PC-9 (cell line): ENCODE measurements at places on chromosomes 12 and 14. TPM values are rescaled to one million over a fixed set of nuclear protein-coding genes. Genes with fewer than 3 reads are reported as not detected.

Gene EPYC
- not detected in 2 replicates for total RNA-seq

Gene ESR2
- total RNA-seq, result 0.20 TPM in 1 of 2 replicates, not detected in the other

Gene TC2N
- total RNA-seq, result 5.1 and 7.7 TPM in 2 replicates

Gene GALNT16
- 16.3 and 22.8 TPM in 2 replicates for total RNA-seq

Gene MANSC1
- total RNA-seq, result 25.5 and 32.0 TPM in 2 replicates

Gene KLRC2
- not detected in 2 replicates for total RNA-seq

Gene CCDC38
- total RNA-seq, result 0.25 and 0.35 TPM in 2 replicates

Gene IL26
- total RNA-seq, result not detected in 2 replicates

Gene LRRC43
- 0.39 and 0.83 TPM in 2 replicates for total RNA-seq

Gene KRT82
- total RNA-seq, result not detected in 2 replicates

Gene FKBP3
- 39.4 and 53.5 TPM in 2 replicates for total RNA-seq

Gene TAS2R9
- total RNA-seq, result not detected in 2 replicates

DNA sequence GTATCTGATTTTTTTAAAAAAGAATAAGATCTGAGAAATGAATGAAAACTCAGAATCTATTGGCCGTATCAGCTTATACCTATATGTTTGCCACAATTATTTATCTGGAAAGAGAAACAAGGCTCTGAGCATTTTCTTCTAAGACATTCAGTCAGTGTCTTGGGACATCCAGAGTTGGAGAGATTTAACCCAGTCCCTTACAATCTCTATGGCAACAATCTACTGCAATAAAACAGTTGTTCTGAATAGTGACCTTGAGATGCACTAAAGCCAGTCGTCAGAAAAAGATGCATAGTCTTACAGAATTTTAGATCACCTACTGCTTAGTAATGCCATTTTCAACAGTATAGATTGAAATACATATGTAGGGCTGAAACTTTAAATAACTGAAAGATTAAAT is 52.0 kb upstream of the SOCS2 start:
- H3K27ac ChIP-seq, result no peak overlapping the region
- no peak for DNase-seq

DNA sequence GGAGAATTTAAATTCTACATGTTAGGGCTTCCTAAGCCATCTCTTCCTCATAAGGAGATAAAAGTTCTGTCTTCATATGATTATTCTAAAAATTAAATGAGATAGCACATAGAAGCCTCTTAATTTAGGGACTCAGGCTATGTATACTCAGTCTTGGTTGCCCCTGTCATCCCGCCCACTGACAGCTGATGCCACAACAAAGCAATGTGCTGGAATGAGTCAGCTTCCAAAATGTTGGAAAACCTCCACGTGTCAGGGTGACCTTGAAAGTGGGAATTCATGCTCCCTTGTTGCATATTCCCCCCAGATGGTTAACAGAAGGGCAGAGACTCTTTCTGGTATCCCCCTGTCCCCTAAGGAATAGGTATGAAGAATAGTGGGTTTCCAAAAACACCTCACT is 238.0 kb upstream of the DDHD1 start:
- H3K4me1 ChIP-seq, result no peaks in the 10 kb centered on the region
- H3K4me3 ChIP-seq, result no peak overlapping the region
- no peak overlapping the region for H3K27ac ChIP-seq

GRCh38 chr12:96719660-96720362 is 187.2 kb upstream of the NEDD1 start:
- no peak overlapping the region for H3K27ac ChIP-seq
- H3K36me3 ChIP-seq, result no peaks in the 10 kb centered on the region
- no peak for DNase-seq
- no peaks in the 10 kb centered on the region for H3K27me3 ChIP-seq

DNA sequence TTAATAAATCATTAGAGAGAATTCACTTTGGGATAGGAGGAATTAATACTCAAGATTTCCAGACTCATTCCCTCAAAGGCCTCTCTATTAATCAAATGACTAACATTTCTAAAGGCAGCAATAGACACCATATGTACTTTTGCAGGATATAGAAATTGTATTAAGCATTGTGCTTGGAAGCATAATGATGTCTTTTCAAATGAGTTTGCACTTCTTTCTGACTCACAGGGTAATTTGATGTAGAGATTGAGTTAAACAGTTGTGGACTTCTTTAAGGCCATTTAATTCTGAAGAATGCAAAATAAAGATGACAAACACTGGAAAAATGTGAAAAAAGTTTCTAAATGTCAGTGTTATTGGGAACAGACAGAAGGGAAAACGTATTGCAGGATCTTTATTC is 63.4 kb upstream of the CSRP2 start:
- H3K27me3 ChIP-seq, result no peaks in the 10 kb centered on the region
- H3K27ac ChIP-seq, result no peak overlapping the region
- no peak for DNase-seq
- no peaks in the 10 kb centered on the region for H3K4me1 ChIP-seq
- H3K4me3 ChIP-seq, result no peak overlapping the region

- H3K36me3 ChIP-seq, result no peaks in the 10 kb centered on the region
- no peak for DNase-seq
- H3K4me3 ChIP-seq, result no peak overlapping the region
- no peaks in the 10 kb centered on the region for H3K27me3 ChIP-seq
- H3K27ac ChIP-seq, result no peak overlapping the region
Measured at GRCh38 chr14:55547650-55548315, 32.2 kb upstream of the KTN1 start.

- no peaks in the 10 kb centered on the region for H3K27me3 ChIP-seq
- no peak overlapping the region for H3K27ac ChIP-seq
- H3K36me3 ChIP-seq, result no peaks in the 10 kb centered on the region
- H3K4me3 ChIP-seq, result no peak overlapping the region
- H3K4me1 ChIP-seq, result peaks cover 23% of the 10 kb centered on the region
- DNase-seq, result no peak
Measured at GRCh38 chr12:116563262-116563661, 4.1 kb downstream of the MAP1LC3B2 start.

DNA sequence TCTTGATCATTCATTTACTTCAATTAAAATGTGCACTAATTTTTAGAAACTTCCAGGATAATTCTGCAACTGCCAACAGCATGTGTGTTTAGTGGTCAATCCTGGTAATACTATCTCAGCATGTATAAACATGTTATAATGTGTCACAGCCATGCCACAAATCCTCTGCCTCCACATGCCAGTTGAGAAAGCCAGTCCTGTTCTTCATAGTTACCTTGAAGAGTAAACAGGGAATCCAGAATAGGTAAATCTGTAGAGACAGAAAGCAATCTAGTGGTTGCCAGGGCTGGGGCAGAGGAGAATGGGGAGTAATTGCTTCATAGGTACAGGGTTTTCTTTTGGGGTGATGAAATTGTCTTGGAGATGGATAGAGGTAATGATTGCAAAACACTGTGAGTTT is 85.9 kb downstream of the ARMH4 start:
- no peak overlapping the region for H3K27ac ChIP-seq
- H3K4me3 ChIP-seq, result no peak overlapping the region
- H3K36me3 ChIP-seq, result no peaks in the 10 kb centered on the region

DNA sequence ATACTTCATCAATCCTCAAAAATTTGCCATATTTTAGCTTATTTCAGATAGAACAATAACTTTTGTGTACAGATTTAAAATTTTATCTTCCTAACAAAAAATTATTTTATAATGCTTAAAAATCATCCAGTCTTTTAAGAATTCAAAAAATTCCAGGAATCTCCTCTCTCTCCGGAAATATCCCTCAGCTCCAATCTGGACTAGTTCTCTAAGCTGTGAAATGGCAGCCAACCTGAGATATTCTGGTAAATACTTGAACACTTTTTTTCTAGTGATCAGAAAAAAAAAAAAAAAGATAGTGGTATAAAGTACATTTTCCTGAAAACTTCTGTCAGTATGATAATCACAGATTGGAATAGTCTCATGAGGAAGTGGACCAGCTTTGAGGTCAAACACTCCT is 57.6 kb downstream of the SSPN start:
- DNase-seq, result no peak
- H3K4me3 ChIP-seq, result no peak overlapping the region
- peaks cover 15% of the 10 kb centered on the region for H3K4me1 ChIP-seq
- H3K36me3 ChIP-seq, result peaks cover 7% of the 10 kb centered on the region; the same call in 1 of the 2 replicates

- no peak for DNase-seq
- H3K36me3 ChIP-seq, result no peaks in the 10 kb centered on the region
- peaks cover 31% of the 10 kb centered on the region for H3K27me3 ChIP-seq
- H3K4me1 ChIP-seq, result no peaks in the 10 kb centered on the region
Measured at GRCh38 chr12:51533799-51534198, 57.2 kb upstream of the SCN8A start.

GRCh38 chr14:104534036-104534435 is 45.5 kb upstream of the C14orf180 start:
- H3K36me3 ChIP-seq, result no peaks in the 10 kb centered on the region
- DNase-seq, result no peak
- H3K4me1 ChIP-seq, result no peaks in the 10 kb centered on the region
- H3K27ac ChIP-seq, result no peak overlapping the region
- peaks cover 95% of the 10 kb centered on the region for H3K27me3 ChIP-seq
- H3K4me3 ChIP-seq, result no peak overlapping the region

GRCh38 chr12:65511134-65511834 is 232.8 kb downstream of the MSRB3 start:
- H3K27me3 ChIP-seq, result no peaks in the 10 kb centered on the region
- H3K4me3 ChIP-seq, result no peak overlapping the region
- H3K36me3 ChIP-seq, result no peaks in the 10 kb centered on the region
- DNase-seq, result no peak
- H3K4me1 ChIP-seq, result no peaks in the 10 kb centered on the region
- H3K27ac ChIP-seq, result no peak overlapping the region

- no peaks in the 10 kb centered on the region for H3K36me3 ChIP-seq
- H3K27ac ChIP-seq, result no peak overlapping the region
- no peaks in the 10 kb centered on the region for H3K4me1 ChIP-seq
Measured at GRCh38 chr14:29608861-29609260, 318.8 kb downstream of the PRKD1 start.

- no peaks in the 10 kb centered on the region for H3K36me3 ChIP-seq
- no peak overlapping the region for H3K4me3 ChIP-seq
- H3K27me3 ChIP-seq, result no peaks in the 10 kb centered on the region
- no peak for DNase-seq
- no peak overlapping the region for H3K27ac ChIP-seq
- H3K4me1 ChIP-seq, result no peaks in the 10 kb centered on the region
Measured at GRCh38 chr12:12683725-12684124, 12.3 kb downstream of the GPR19 start.

- no peaks in the 10 kb centered on the region for H3K36me3 ChIP-seq
- H3K4me3 ChIP-seq, result no peak overlapping the region
- DNase-seq, result no peak
- no peaks in the 10 kb centered on the region for H3K4me1 ChIP-seq
Measured at GRCh38 chr14:60211153-60211552, 37.9 kb upstream of the PPM1A start.

- H3K27me3 ChIP-seq, result no peaks in the 10 kb centered on the region
- no peak overlapping the region for H3K27ac ChIP-seq
- no peak for DNase-seq
- no peaks in the 10 kb centered on the region for H3K4me1 ChIP-seq
- H3K4me3 ChIP-seq, result no peak overlapping the region
Measured at GRCh38 chr12:22231836-22232235, 102.7 kb downstream of the ST8SIA1 start.

DNA sequence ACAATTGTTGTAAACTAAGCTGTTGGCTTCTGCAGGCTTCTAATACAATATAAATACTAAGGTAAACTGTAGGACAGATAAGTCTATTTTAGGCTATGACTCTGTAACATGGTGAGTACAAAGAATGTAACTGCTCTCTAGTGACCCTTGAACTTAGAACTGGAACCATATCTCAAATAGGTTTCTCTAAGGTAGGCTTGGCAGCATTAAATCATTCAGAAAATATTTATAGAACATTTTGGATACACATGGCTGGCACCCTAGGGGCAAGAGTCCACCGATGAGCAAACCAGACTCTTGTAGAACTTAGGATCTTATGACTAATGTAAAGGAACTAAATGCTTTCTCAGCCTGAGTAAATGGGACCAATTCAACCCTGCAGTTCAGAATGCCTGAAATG is 19.4 kb upstream of the SLC25A3 start:
- no peaks in the 10 kb centered on the region for H3K27me3 ChIP-seq
- no peak overlapping the region for H3K4me3 ChIP-seq
- no peak for DNase-seq
- H3K4me1 ChIP-seq, result peaks cover 6% of the 10 kb centered on the region; the same call in 1 of the 2 replicates
- no peak overlapping the region for H3K27ac ChIP-seq
- no peaks in the 10 kb centered on the region for H3K36me3 ChIP-seq

DNA sequence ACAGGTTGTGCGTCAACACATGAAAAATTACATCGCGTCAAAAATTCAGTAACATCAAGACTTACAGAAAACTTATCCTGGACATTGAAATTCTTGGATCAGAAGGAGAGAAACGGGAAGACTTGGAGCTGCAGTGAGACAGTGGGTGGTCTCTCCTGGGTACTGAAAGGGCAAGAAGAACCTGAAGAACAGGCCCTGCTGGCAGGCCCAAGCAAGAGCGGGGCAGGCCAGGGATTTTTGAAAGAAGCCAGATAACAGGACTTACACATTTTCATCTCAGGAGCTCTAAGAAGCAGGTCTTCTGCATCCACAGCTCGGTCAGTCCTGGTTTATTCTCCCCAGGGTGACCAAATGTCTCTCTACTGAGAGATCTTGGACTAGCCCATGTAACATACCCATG is 466.5 kb upstream of the SOX5 start:
- H3K4me3 ChIP-seq, result no peak overlapping the region
- no peaks in the 10 kb centered on the region for H3K4me1 ChIP-seq
- no peak for DNase-seq
- H3K36me3 ChIP-seq, result no peaks in the 10 kb centered on the region
- no peak overlapping the region for H3K27ac ChIP-seq

- no peaks in the 10 kb centered on the region for H3K36me3 ChIP-seq
- peaks cover 72% of the 10 kb centered on the region for H3K27me3 ChIP-seq
- no peak overlapping the region for H3K27ac ChIP-seq
- peaks cover 15% of the 10 kb centered on the region for H3K4me1 ChIP-seq
- no peak for DNase-seq
Measured at GRCh38 chr12:99960311-99960710, 24.4 kb downstream of the ANKS1B start.

GRCh38 chr12:685388-685787 is 22.1 kb upstream of the NINJ2 start:
- H3K4me1 ChIP-seq, result no peaks in the 10 kb centered on the region
- H3K27me3 ChIP-seq, result no peaks in the 10 kb centered on the region
- H3K27ac ChIP-seq, result no peak overlapping the region

DNA sequence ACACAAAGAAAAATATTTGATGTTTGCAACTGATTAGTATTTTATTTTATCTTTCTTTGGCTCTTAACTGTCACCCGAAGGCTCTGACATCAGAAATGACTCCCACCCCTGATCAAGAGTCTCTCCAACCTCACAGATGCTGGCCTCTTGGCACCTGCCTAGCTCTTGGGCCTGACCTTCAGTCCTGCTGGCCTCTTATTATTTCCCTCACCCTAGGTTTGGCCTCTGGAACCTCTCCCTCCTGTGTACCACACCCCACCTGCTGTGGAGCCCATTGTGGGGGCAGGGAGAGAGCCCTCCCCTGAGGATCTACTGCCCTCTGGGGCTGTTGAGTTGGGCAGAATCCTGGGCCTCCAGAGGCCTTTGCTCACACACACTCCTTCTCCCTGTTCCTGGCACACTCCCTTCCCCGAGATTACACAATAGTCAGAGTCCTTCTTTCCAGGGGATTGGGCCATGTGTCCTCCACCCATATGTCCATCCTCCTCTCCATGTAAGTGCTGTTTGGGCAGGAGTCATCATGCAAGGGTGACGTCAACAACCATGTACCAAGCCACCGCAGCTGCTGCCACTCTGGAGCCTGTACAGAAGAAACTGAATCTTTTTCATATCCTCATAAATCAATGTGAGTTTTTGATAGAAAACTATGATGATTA is 124.3 kb downstream of the RASSF9 start:
- H3K36me3 ChIP-seq, result no peaks in the 10 kb centered on the region
- no peaks in the 10 kb centered on the region for H3K4me1 ChIP-seq
- H3K27me3 ChIP-seq, result no peaks in the 10 kb centered on the region
